ENCODE measurements at places on chromosomes 2 and 18.

GRCh38 chr2:47520302-47520630 is 117.3 kb downstream of the MSH2 start:
- no peak for DNase-seq

DNA sequence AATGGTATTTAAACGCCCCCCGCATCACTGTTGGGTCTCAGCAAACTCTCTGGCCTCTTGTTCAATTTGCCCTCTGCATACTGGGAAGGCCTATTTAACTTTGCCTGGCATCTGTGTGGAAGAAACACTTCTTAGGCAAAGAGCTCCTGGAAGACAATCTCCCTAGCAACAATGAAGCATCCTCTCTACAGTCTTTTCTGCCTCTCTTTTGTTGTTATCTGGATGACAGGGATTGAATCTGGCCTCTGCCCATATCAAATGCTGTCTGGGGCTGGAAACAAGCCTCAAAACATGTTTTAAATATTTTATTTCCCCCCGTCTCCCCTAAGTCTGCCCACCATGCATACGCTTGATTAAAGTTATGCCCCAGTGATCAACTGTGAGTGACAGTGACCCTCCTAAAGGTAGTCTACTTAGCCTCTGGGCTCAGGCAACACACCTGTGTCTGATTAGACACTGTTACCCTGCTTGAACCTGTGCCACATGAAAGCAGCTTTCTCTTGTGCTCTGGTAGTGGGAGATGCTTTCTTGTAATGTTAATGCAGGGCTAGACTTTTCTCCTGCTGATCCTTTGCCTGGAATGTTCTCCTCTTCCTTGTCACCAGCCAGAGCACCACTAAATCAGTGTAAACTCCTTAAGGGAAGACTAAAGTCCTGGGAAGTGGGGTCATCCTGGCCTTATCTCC is 34.9 kb downstream of the CDC42EP3 start:
- no peak for DNase-seq

GRCh38 chr2:22798386-22798785 is 586.6 kb upstream of the KLHL29 start:
- DNase-seq = no peak

- no peak for DNase-seq
Observed at GRCh38 chr2:191347881-191348280, 102.7 kb downstream of the MYO1B start.

GRCh38 chr2:85273738-85274731 is 53.8 kb downstream of the TGOLN2 start:
- DNase-seq = no peak

DNA sequence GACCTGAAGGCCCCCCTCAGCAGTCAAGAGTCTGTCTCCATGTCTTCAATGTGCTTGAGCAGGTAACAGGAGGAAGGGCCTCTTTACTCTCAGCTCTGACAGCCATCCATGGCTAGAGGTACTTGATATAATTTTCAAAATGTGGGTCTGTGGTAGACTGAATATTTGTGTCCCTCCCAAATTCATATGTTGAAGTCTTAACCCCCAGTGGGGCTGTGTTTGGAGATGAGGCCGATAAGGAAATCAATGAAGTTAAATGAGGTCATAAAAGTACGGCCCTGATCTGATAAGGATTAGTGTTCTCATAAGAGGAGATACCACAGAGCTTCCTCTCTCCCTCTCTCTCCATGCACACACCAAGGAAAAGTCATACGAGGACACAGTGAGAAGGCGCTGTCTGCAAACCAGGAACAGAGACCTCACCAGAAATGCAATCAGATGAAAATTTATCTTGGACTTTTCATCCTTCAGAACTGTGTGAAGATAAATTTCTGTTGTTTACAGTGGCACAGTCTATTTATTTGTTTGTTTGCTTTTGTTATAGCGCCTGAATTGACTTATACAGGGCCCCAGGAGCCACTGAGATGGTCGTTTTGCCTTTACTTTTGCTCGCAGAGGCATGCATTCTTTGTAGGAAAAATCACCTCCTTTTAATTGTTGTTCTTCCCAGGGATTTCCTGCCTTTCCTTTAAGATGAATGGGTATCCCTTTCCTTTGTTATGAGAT is 274.8 kb upstream of the TRIB2 start:
- no peak for DNase-seq

GRCh38 chr2:237242091-237242536 is 156.4 kb downstream of the COPS8 start:
- no peak for DNase-seq

DNA sequence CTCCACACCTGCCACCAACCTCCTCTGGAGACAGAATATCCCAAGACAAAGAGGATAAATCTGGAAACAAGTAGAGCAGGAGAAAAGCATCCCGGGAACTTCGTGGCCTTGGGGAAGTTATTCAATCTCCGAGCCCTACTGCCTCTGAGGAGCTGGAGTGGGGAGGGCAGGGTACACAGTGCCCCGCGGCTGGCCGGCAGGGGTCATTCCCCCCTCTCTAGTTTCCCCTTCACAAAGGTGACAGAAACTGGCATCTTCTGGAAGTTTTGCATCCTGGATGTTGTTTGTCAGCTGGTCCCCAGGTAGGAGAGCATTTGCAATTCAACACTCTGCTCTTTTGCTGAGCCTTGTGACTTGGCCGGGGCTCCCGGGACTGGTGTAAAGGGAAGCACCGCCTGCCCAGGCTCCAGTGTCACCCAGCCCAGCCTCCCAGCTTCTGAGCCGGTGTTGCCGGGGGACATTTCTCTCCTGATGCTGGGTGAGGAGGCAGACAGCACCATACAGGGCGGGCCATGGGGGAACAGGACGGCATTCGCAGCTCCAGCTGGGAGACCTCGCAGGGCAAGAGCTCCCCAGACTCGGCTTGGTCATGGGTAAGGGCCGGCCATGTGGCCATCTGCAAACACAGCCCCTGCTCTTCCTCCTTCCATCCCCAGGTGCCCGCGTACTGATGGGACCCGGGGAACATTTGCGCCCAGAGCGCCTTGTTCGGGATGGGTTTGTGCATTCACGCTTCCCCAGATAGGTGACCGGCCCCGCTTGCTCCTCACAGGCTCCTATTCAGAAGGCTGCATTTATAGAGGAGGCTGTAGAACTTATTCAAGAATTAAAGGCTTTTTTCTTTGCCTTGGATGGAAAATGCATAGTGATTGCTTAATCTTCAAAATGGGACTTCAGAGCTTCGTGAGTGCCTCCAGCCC is 7.4 kb upstream of the NTSR2 start:
- no peak for DNase-seq

GRCh38 chr2:28398101-28398834 is 5.6 kb downstream of the FOSL2 start:
- DNase-seq = no peak

DNA sequence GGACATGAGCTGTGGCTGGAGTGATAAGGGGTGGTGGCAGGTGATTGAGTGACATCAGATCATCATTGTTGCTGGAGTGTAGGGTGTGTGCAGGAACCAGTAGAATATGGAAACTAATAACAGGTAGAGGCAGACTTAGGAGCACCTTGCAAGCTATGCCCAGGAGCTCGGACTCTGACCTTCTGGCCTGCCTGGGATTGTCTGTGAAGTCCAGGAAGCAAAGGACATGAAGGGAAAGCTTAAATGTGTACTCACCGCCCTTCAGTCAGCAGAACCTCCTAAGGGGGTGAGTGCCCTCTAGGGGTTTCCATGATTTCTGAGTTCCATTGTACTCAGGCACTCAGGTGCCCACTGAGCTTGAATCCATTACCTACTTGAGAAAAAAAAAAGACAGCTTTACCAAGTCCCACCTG is 104.2 kb downstream of the CRIM1 start:
- no peak for DNase-seq

GRCh38 chr2:156800781-156801361 is 364.7 kb downstream of the GPD2 start:
- no peak for DNase-seq

DNA sequence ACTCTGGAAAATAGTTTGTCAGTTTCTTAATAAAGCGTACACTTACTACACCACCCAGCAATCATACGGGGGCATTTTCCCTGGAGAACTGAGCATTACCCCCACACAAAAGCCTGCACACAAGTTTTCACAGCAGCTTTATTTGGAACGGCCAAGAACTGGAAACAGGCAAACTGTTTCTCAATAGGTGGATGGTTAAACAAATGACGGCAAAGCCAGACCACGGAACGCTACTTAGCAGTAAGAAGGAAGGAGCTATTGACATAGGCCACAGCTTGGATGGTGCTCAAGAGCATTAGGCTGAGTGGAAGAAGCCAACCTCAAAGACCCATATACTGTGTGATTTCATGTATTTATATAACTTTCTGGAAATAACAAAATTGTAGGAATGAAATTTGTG is 9.0 kb downstream of the MALL start:
- no peak for DNase-seq

GRCh38 chr2:101105654-101106053 is 45.5 kb downstream of the TBC1D8 start:
- DNase-seq = no peak

DNA sequence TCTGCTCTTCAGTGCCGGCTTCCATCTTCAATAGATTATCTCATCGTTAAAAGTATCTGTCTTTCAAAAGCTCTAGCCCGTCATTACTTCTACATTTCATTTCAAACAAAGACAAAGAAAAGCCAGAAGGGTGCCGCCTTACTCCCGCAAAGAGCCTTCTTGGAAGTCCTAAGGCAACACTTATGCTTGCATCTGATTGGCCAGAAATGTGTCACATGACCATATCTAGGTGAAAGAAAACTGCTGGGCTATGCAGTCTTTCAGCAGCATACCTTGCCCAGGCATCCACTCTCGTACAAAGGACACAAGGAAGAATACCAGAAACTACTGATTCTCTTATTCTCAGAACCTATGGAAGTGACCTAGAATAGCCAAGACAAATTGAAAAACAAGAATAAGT is 217.1 kb upstream of the SLC35G4 start:
- DNase-seq = no peak

- DNase-seq = no peak
Observed at GRCh38 chr2:122156176-122156890, 400.9 kb downstream of the TSN start.

GRCh38 chr2:44291281-44292248 is 16.3 kb downstream of the SLC3A1 start:
- DNase-seq = no peak

DNA sequence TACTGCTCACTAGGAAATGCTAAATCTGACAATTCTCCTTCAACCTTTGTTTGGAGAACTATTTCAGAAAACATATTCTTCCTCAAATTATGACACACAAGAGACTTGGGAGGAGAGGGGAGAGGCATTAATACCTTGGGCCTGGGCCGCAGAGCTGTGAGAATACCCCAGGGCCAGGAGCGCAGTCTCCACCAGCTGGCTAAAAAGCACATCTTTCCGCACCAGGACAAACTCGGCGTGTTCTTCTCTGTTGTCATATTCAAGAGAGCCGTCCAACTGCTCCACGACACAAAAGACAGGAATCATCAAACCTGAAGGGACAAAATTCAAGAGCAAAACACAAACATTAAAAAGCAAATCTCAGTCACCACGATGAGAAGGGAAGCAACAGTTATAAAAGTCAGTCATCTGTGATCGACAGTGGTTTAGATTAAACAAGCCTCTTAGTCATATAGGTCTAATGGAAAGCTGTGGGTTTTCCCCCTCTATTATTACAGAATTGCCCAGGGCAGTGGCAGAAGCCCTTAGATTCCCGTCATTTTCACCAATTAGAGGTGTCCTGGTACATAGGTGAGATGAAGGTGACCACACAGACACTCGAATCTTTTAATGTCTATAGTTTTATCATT is 24.4 kb downstream of the SATB2 start:
- no peak for DNase-seq

- DNase-seq = no peak
Observed at GRCh38 chr18:74819433-74820059, 221.9 kb downstream of the ZNF407 start.

DNA sequence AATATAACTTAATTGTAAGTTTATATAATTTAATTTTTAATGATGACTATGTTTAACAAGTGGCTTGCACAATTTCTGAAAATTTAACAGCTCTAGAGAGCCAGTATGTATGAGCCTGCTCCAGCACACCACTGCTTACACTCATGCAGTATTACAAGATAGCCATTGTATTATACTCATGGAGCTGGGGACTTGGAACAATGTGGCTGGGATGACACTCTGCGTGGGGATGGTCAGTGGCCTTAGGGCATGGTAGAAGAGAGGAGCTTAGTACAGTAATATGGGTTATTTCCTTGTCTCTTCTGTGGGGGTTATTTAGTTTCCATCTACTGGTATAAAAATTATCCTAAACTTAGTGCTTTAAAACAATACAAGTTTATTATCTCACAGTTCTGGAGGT is 105.1 kb upstream of the STON1 start:
- no peak for DNase-seq

DNA sequence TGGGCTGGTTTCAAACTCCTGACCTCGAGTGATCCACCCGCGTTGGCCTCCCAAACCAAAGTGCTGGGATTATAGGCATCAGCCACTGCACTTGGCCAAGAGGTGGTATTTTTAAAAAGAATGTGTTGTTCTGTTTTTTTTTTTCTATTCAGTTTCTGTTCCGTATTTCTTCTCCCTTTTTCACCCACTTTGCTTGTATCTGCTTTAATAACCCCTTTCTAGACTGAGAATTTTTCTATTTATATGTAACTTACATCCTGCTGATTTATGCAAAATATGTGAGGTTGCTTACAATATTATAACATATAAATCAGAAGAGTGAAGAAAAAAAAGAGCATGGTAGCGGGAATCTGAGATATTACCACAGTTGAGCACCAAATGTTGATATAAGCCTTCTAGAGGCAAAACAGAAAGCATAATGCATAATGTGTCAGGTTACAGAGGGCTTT is 17.2 kb upstream of the LYPD6B start:
- no peak for DNase-seq

DNA sequence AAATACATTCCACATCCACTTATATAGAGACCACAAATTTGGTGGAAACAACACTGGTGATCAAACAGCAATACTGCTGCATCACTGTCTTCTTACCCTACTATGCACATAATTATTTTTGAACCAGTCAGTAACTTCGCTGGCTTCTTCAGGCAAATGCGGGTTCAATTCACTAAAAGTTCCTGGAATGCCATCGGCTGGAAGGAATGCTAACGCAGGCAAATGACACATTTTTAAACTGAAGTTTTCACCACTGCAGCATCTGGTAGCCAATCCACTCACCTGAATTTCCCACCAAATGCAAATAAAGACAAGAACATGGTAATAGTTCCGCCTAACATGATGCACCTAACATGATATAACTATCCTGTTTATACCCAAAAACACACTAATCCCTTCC is 10.0 kb upstream of the HDHD2 start:
- no peak for DNase-seq

- DNase-seq = no peak
Observed at GRCh38 chr2:235265348-235265965, 228.4 kb upstream of the AGAP1 start.

- peak; percentile 7 for DNase-seq
Observed at GRCh38 chr18:5238371-5238976, 41.4 kb upstream of the AKAIN1 start.

- DNase-seq = no peak
Observed at GRCh38 chr18:78867131-78867530, 112.5 kb upstream of the SALL3 start.

GRCh38 chr2:1744446-1745170 is at the start of gene PXDN:
Gene PXDN, minus strand, starts transcription at chr2:1744515. Its CDS starts 60 bp downstream, at chr2:1744455.
- DNase-seq = no peak

GRCh38 chr2:9201185-9201891 is 5.3 kb upstream of the ASAP2 start:
- DNase-seq = no peak

- no peak for DNase-seq
Observed at GRCh38 chr2:199690225-199690624, 160.8 kb downstream of the FTCDNL1 start.

GRCh38 chr2:48205137-48205798 is 299.0 kb upstream of the FBXO11 start:
- DNase-seq = no peak

All from stimulated activated CD4-positive, alpha-beta T cell treated with anti-CD3 and anti-CD28 coated beads, Interleukin-1b, Interleukin-23, amount 100 ng/mL, for 1 hour (primary cell).